ENCODE measurements at places on chromosomes 1 and 21. TPM values are rescaled to one million over a fixed set of nuclear protein-coding genes. Genes with fewer than 3 reads are reported as not detected.

GRCh38 chr1:204673909-204674649 is 11.5 kb downstream of the LRRN2 start:
- DNase-seq, result no peak

SSX2IP gene
- polyA plus RNA-seq, result 32.4 TPM

- DNase-seq, result no peak
These were observed 5.8 kb upstream of the CHI3L2 start for GRCh38 chr1:111221633-111222291.

DNA sequence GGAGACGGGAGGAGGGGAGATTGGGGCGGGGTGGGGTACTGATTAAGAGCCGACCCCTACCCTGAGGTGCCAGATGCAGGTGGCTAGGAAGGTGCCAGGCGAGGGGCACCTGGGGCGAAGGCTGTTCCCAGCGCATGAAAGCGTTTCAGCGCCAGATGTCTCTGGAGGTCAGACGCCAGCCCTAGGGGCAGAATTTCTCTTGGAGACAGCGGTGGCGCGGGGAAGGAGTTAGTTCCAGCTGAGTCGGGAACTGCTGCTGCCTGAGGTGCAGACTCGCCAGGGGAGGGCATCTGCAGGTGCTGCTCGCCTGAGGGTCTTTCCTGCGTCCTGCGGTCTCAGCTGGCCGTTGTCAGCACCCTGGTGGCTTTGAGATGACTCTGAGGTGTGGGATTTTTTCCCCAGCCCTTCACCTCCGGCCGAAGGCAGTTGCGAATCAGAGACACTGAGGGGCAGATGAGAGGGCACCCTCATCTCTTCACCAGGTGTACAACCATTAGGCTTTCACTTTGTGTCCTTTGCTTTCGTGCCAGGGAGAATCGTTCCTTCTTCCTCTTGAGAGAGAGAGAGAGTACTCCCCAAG is 539 bp downstream of the CGN start:
- no peak for DNase-seq

GRCh38 chr1:183619781-183620180 is 15.8 kb downstream of the ARPC5 start:
- DNase-seq, result no peak

DNA sequence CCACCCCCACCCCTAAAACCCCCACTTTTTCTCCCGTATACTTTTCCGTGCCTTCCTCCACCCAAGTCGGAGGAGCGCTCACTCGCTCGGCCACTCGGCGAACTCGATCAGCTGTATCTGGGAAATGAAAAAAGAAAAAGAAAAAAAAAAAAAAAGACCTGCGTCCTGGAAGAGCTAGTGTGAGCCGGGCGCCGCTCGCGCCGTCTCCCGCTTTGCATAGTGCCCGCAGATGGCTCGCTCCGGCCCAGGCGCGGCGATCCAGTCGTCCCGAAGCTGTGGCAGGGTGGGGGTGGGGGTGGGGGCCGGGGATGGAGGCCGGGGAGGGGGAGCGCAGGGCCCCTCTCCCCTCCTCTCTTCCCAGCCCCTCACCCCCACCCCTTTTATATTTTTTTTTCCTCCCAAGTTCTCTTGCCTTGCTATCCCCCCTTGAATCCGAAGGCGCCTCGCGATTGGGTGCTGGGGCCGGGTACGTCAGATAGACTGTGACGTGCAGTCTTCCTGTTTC is 299 bp upstream of the PROX1 start:
- peak; percentile 90 for DNase-seq

DNA sequence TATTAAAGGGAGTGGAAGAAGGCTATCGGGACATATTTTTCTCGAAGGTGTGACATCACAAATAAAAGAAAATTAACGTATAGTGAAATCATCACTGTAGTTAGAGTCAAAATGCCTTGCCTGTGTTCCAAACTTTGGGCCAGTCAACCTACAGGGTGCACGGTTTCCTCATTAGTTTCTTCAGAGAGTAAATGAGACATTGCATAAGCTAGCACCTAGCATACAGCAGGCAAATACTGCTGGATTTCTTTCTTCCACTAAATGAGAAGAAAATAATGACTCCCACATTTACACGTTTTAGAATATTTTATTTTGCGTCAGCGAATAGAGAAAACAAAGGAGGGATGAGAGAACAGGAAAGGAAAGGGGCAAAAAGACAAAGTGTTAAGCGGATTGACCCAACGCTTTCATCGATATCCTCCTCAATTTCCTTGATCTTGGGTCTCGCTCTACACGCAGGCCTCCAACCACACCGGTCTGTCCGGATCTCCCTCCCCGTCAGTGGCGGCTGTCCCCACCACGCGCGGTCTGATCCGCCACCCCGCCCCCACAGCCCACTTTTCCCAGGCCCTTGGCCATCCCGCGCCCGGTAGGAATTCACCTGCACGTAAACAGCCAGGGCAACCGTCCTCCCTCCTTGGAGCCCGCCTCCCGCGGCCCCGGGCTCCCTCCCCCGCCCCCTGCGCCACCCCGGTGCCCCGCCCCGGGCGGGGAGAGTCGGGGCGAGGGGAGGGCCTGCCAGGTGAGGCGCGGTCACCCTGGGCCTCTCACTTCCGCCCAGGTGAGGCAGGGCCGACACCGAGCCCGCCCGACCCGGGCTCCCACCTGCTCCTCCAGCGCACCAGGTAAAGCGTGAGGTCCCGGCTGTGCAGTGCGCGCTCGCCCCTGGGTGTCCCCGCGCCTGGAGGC is at the start of gene PATJ:
TSS of gene PATJ (plus strand) at position 770 of the 909 bp plus-strand sequence. CDS start 20,413 bp downstream, outside the sequence.
- peak; percentile 45 for DNase-seq

ADGRL2 gene
- 177 TPM for polyA plus RNA-seq

DNA sequence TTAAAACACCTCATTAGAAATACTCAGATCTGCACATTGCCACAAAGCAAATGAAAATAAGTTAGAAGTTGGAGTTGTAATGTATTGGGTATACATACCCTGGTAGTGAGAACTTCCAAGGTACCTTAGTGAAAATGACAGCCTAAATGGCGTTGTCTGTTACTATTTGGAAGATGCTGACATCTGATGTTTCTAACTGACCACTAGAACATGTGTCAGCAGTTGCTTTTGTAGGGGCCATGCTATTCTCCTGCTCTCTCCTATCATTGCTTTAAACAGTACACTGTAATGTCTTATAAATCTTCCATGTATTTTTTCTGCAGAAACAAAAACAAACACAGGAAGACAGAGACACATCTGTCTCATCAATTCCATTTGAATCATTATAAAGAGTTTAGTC is 40.1 kb downstream of the LAMC1 start:
- DNase-seq, result no peak

KIF21B gene
- polyA plus RNA-seq, result 3.2 TPM

GRCh38 chr1:206447422-206447765 is 22.9 kb upstream of the IKBKE start:
- DNase-seq, result no peak

RORC gene
- polyA plus RNA-seq, result 1.6 TPM

TDRD10 gene
- 1.1 TPM for polyA plus RNA-seq

GRCh38 chr1:53367503-53368313 is 39.8 kb upstream of the LRP8 start:
- DNase-seq, result no peak

GRCh38 chr1:80392529-80392928 is 1386.0 kb upstream of the ADGRL4 start:
- no peak for DNase-seq

GRCh38 chr21:41446586-41446985 is 20.5 kb downstream of the MX1 start:
- DNase-seq, result no peak

GRCh38 chr1:216814576-216815259 is 91.5 kb upstream of the ESRRG start:
- no peak for DNase-seq

GRCh38 chr1:90732136-90732535 is 15.0 kb upstream of the BARHL2 start:
- DNase-seq, result no peak

DNA sequence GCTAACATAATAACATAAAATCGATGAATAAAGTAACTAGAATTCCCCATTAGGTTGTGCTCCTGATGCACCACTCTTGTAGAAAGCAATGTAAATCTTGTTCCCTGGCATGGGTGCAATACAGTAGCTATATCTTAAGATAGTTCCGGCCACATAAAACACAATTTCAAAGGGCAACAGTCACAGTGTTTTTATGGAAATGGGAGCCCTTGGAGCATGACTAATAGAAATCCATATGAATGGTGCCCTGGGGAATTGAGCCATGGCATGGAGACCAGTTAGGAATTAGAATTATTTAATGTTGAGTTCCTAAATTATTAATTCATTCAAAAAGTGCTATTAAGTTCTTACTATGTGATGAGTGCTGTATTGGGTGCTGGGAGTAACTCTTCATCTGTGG is 118.7 kb downstream of the KCNK2 start:
- no peak for DNase-seq

- no peak for DNase-seq
These were observed 132.8 kb downstream of the RERE start for GRCh38 chr1:8684590-8684989.

PDZK1 gene
- 161 TPM for polyA plus RNA-seq

GRCh38 chr1:29948581-29948980 is 712.3 kb downstream of the PTPRU start:
- no peak for DNase-seq

DAB1 gene
- polyA plus RNA-seq, result 6.5 TPM

GRCh38 chr21:15282665-15283064 is 217.9 kb upstream of the NRIP1 start:
- no peak for DNase-seq

OR2T35 gene
- not detected for polyA plus RNA-seq

TBX15 gene
- 0.34 TPM for polyA plus RNA-seq

RGS1 gene
- 3.5 TPM for polyA plus RNA-seq

DNA sequence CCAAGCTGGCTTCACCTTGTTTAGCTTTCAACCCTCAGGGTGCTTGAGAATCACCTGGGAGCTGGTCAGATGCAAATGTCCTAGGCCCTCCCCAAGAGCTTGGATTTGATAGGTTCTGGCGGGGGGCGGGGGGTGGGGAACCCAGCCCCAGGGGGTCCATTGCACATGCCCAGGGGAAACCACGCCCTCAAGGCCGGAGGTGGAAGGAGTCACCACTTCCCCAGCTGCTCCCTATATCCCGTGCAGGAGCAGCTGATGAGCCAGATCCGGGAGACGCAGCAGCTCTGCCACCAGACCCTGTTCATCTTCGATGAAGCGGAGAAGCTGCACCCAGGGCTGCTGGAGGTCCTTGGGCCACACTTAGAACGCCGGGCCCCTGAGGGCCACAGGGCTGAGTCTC is 5.8 kb downstream of the TOR3A start:
- no peak for DNase-seq

DNA sequence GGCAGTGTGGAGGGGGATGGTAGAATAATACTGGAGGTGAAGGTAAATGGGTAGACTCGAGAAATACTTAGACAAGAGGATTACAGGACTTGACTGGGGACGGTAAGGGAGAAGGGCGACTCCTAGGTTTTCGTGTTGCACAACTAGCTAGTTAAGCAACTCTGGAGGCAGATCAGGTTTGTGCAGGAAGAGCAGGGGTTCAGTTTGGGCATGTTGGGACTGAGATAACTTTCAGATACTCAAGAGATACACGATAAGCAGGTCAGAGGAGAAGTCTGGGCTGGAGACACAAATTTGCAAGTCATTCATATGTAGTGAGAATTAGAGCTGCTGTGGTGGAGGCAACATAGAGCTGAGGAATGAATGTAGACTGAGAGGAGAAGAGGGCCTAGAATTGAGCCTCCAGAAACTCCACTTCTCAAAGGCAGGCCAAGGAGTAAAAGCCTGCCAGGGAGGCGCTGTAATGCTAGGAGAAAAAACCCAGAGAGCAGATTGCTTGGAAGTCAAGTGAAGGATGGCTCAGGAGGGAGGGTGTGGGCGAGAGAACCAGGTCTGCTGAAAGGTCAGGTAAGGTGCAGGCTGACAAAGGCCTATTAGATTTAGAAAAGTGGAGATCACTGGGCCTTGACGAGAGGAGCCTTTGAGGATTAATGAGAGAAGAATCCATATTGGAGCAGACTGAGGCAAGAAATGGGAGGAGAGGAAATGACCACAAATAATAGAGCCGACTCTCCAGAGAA is 20.8 kb downstream of the MAB21L3 start:
- DNase-seq, result no peak

- DNase-seq, result no peak
These were observed 616.7 kb upstream of the PTBP2 start for GRCh38 chr1:96104906-96105305.

GRCh38 chr21:14825514-14825974 is 239.3 kb downstream of the NRIP1 start:
- DNase-seq, result no peak

DNA sequence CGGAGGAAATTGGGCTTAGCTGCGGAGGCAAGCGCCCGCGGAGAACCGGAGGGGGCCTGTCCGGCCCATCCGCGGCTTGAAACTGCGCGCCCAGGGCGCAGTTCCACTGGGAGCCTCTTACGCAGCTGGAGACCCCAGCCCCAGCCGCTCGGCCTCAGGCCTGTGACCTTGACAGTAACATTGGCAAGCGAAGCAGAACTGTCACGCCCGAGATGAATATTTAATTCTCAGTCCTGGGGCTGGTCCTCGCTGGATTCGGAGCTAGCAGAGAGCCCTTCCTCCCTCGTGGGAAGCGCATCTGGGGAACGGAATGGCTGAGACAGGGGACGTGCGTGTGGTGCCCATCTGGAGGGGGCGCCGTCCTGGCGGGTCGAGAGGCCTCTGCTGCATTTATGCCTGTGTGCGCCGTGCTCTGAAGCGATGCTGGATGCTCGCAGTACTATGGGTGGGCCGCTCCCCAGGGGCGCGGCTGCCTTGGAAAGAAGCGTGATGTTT is 928 bp downstream of the SLC6A17 start:
- no peak for DNase-seq

GRCh38 chr1:118136187-118136941 is 48.7 kb downstream of the SPAG17 start:
- DNase-seq, result no peak

DNA sequence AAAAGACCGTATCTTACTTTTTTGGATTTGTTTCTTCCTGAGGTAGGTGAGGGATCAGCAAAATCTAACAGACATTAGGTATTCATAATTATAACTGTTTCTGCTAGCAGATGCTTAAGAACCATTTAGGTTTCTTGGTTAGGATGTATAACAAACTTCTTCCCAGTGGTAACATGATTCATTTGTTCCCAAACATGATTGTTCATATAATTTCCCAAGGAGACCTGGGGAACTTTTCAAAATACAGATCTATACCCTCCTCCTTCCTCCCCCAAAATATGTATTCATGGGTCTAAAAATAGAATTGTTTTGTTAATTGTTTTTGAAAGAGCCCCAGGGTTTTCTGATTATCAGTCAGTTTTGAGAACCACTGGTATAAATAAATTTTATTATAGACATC is 228.2 kb downstream of the COP1 start:
- DNase-seq, result no peak

TTC13 gene
- 24.9 TPM for polyA plus RNA-seq

GRCh38 chr1:232538224-232538942 is 91.5 kb downstream of the SIPA1L2 start:
- no peak for DNase-seq

GRCh38 chr1:23615852-23616251 is 56.6 kb upstream of the ID3 start:
- no peak for DNase-seq

Data from left renal cortex interstitium (tissue), 4 donors.